ENCODE measurements at places on chromosomes 11 and 22. TPM values are rescaled to one million over a fixed set of nuclear protein-coding genes. Genes with fewer than 3 reads are reported as not detected.
A peak's percentile ranks its signal among the peaks of the same experiment; 100 is the strongest.

NEFH gene
- 0.76 TPM for total RNA-seq

FAM180B gene
- total RNA-seq = 0.28 TPM

SLC25A18 gene
- not detected for total RNA-seq

GRCh38 chr22:25282671-25283561 lies 63.5 kb downstream of the CRYBB2 start:
- no peak for DNase-seq
- H3K27ac ChIP-seq = no peak overlapping the region
- peak overlapping the region; percentile 32 for H3K4me3 ChIP-seq

ABCC8 gene
- total RNA-seq = not detected

GP1BB gene
- total RNA-seq = 0.58 TPM

GRCh38 chr11:100356035-100356434 lies 331.1 kb upstream of the ARHGAP42 start:
- H3K4me3 ChIP-seq = no peak overlapping the region
- no peak overlapping the region for H3K27ac ChIP-seq
- H3K27me3 ChIP-seq = no peaks in the 10 kb centered on the region
- no peaks in the 10 kb centered on the region for H3K36me3 ChIP-seq
- DNase-seq = no peak

DNA sequence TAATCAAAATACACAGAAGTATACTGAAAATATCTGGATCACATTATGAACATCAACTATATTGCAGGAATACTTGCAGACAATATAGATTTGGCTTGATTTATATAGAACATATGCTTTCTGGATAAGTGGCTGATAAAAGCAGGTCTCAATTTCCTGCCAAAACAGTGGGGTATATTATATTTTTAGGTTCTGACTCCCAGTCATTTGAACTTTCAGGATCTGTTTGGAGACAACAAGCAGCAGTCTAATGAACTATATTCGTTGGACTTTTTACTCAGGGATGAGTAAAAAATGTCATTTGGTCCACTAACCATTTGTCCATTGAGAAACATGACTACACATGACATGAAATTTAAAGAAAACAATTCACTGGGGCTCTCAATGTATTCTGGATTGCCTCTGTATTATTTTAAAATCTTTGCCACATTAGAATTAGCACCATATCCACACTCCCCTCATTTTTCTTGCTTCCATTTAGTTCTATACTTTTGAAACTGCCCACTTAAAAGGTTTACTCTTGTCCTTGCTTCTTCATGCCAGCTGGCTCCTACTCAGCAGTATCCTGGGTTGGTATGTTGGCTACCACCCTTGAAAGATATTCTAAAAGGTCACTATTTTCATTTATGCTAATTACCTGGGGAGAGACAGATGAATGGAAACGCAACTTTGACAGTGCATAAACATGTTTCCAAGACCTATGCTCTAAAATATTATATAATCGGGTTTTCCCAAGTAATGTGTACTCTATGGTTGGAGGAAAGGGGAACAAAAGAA lies 153.0 kb downstream of the APOL5 start:
- no peaks in the 10 kb centered on the region for H3K4me1 ChIP-seq
- H3K27me3 ChIP-seq = peaks cover 14% of the 10 kb centered on the region
- H3K27ac ChIP-seq = no peak overlapping the region

DNA sequence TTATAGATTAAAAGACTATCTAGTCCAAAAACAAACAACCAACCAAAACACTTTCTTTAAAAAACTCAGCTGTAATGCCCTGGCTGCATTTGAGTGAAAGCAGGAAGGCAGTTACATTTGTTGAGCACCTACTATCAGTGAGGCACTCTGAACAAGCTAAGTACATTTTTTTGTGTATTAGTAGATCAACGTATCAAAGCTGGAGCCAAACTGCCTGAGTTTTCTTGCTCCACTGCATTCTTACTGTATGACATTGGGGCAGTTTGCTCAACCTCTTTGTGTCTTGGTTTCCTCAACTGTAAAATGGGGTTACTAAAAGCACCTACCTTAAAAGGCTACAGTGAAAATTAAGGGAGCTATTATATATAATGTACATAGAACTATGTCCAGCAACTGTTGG lies 22.0 kb downstream of the COA4 start:
- no peak overlapping the region for H3K27ac ChIP-seq
- H3K36me3 ChIP-seq = peaks cover 10% of the 10 kb centered on the region
- no peak for DNase-seq
- H3K4me3 ChIP-seq = no peak overlapping the region
- no peaks in the 10 kb centered on the region for H3K4me1 ChIP-seq

- H3K4me3 ChIP-seq = no peak overlapping the region
- H3K27me3 ChIP-seq = no peaks in the 10 kb centered on the region
- no peaks in the 10 kb centered on the region for H3K36me3 ChIP-seq
- H3K27ac ChIP-seq = no peak overlapping the region
- H3K4me1 ChIP-seq = no peaks in the 10 kb centered on the region
These were observed 555.8 kb downstream of the BUD13 start for GRCh38 chr11:116217006-116217405.

DNA sequence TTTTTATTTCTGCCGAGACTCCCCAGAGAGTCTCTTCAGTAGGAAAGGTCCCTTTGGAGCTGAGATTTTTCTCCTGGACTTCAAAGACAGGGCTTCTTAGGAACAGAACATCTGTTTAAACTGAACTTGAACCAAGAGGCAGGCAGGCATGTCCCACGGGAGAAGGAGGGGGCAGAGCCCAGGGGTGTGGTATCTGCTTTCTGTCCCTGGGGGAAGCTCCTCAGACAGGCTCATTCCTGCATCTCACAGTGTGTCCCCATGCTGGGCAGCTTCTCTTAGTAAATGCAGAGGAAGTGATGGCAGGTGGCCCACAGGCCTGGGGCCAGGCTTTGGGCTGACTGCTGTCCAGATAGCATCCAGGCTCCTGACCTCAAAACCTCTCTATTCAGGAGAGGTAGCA lies 47.3 kb downstream of the TSPAN18 start:
- no peaks in the 10 kb centered on the region for H3K36me3 ChIP-seq
- no peaks in the 10 kb centered on the region for H3K4me1 ChIP-seq
- no peak overlapping the region for H3K27ac ChIP-seq
- no peak for DNase-seq

Data from T-cell (primary cell).